Kidney glomerular epithelial cell (primary cell): ENCODE measurements at places on chromosomes 7 and 10.

GRCh38 chr7:99780588-99780987 is 3.4 kb downstream of the CYP3A4 start:
- DNase-seq = no peak

DNA sequence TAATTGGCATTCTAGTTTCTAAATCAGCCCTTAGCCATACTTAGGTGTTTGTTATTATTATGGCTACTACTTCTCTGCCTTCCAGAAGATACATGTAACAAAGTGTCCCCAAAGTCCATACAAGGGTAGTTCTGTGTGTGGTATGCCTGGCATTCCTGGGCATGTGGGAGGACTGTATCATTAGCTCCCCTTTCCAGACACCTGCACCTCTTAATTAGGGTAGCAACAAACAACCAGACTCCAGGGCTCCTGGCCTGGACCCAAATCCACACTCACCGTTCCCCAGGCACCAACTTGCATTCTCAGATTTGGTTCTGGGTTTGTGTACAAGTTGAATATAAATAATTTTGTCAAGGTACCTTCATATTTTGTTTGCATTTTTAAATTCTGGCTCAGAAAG is 15.5 kb upstream of the CALD1 start:
- no peak for DNase-seq

DNA sequence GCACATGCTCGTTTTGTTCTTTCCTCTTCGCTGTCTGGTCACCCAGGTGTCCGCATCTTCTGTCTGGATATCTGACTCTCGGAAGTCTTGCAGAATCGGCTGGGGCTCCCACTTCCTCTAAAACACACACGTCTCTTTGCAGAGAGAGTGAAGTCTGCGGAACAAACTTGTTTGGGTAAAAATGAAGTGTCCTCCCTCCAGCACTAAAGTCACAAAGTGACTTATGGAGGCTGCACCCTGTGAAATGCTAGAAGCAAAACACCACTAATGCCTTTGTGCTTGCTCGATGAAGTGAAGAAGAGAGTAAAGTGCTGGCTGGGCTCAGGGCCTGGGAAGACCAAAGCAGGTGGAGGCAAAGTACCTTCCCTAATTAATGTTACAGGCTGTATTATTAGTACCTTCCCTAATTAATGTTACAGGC is 71.4 kb downstream of the FGFR2 start:
- peak; percentile 35 for DNase-seq

GRCh38 chr7:70574970-70575799 is 556.8 kb upstream of the GALNT17 start:
- peak; percentile 69 for DNase-seq

- no peak for DNase-seq
These were observed 10.1 kb downstream of the ELFN1 start for GRCh38 chr7:1679966-1680730.

- peak; percentile 54 for DNase-seq
These were observed 73.6 kb downstream of the AHCYL2 start for GRCh38 chr7:129298268-129298893.

GRCh38 chr7:93160410-93160809 is 12.2 kb upstream of the SAMD9L start:
- no peak for DNase-seq

GRCh38 chr7:21568762-21569161 is 25.9 kb downstream of the DNAH11 start:
- DNase-seq = peak; percentile 15

DNA sequence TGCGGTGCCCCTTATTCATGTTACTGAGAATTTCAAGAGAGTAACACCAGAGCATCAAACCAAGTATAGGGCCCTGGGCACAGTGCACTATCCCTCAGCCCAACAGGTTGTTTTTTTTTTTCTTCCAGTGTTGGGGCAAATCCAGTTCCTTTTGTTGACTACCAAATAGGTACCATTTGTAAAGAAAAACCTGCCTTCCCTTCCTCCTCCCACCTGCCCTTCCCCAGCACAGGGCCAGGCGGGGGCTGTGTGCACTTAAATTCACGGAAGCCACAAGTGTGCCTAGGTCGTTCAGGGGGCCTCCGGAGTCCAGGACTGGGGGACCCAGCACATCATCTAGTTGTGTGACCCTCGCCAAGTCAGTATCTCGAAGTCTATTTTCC is 595 bp upstream of the SFXN4 start:
- DNase-seq = no peak

- no peak for DNase-seq
These were observed 8.3 kb downstream of the SLC13A4 start for GRCh38 chr7:135719688-135720087.

DNA sequence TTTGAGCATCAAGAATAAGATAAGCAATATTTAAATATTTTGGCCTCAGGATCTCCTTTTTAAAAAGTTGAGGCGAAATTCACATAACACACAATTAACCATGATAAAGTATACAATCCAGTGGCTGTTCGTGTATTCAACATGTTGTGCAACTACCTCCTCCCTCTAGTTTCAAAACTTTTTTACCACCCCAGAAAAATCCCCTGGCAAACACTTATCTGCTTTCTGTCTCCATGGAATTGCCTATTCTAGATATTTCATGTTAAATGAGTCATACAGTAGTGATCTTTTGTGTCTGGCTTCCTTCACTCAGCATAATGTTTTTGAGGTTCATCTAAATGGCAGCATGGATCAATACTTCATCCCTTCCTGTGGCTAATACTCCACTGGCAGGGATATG is 31.8 kb upstream of the IL15RA start:
- peak; percentile 4 for DNase-seq

- DNase-seq = no peak
These were observed 23.8 kb downstream of the DNAJB6 start for GRCh38 chr7:157360483-157361025.

- DNase-seq = peak; percentile 92
These were observed 15.8 kb upstream of the CAMK1D start for GRCh38 chr10:12333380-12334185.
